ENCODE measurements at places on chromosomes 7 and 10.

GRCh38 chr10:114931072-114931679 lies 6.8 kb upstream of the TRUB1 start:
- DNase-seq = no peak

DNA sequence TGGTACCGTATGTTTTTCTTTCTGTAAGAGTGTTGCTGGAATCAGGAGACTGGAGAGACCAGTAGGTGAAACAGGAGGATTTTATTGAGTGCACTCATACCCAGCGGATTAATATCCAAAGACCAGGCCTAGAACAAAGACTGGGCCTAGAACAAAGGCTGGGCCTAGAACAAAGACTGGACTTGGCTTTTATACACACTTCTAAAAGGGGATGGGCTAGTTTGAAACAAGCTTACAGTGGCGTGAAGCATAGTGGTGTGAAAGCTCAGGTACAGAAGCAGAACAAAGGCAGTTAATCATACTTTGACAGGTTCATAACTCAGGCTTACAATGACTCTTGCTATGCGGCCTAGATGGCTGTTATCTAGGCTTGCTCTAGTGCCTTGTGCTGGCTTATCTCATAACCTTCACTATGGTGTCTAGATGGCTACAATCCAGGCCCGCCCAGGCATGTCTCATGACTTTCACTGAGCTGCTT lies 67.7 kb downstream of the TRIM24 start:
- no peak for DNase-seq

DNA sequence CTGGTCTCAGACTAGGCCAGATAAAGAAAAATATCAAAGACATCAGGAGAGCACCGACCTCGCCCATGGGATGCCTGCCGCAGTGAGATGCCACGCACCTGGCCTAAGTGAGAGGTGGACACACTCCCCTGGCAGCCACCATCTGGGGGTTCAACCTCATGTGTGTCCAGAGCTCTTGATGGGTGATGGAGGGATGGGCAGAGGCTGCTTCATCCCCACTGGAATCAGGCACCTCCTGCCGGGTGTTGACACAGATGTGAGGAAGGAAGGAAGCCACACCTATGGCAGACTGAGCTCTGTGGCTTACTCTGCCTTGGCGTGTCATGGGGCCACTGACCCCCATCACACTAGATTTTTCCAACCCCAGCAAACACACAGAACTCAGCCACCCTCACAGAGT lies 11.4 kb downstream of the ZNF488 start:
- DNase-seq = no peak

DNA sequence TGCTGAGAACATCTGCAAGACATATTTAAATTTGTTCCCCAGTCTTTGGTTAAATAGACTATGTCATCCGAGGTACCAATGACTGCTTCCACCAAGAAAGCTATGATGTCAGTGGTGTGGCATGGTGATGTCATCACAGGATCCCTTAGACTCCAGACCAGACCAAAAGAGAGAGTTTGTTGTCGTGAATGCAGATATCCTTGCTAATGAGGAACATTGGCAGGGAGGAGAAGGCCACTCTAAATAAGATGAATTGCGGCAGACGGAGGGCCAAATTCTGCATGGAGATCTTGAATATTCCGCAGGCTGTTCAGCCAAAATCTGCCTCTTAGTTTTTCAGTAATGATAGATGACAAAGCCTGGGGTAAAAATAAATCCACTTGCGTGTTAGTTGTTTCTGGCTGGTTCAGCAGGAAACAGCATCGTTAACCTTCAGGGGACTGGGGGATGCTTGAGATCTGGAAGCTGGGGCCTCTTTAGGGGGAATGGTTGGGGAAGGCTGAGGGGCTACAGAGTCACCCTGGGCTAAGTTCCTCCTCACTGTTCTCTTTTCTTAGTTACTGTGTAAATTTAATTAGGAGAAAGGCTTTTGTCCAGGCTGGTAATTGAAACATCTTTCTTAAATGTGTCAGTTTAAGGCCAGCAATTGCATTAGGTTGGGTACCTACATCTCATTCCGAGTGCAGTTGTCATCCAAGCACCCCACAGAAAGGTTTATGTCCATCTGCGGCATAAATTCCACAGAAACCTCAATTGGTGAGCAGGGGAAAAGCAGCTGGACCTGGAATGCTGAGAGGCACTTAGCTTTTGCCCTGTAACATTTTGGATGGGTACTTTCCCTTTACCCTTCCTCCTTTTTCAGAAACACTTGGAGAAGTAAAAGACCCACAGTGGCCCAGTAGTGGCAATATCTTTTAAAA lies 11.6 kb upstream of the CAMK1D start:
- DNase-seq = no peak

GRCh38 chr7:82429408-82429807 lies 14.2 kb downstream of the CACNA2D1 start:
- DNase-seq = no peak

DNA sequence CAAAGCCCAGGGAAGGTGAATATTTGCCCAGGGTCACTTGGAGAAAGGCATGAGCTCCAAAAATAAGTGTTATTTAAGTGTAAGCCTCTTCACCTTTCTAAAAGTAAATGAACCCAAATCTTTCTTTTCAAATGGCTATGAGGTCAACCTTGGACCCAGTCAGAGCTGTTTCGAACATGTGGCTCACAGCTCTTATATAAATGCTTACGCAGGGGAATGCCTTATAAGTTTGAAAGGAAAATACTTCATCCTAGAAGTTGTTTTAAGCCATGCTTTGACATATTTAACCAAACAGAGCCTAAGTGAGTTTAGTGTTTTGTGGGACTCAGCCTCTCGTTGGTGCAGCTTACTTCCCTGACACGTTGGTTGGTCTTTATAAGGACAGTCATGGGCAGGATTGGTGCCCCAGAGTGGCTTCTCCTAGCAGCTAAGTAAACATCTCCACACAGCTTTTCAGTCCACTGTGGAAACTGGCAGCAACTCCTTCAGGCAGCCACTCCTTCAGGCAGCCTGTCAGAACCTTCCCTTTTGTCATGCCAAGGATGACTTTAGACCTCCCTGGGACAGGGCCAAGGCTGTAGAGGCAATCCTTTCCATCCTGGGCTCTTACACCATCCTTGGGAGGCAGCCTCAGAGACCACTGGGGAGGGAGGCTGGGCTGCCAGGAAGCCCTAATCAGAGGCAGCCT lies 43.6 kb downstream of the MINDY4 start:
- DNase-seq = no peak

DNA sequence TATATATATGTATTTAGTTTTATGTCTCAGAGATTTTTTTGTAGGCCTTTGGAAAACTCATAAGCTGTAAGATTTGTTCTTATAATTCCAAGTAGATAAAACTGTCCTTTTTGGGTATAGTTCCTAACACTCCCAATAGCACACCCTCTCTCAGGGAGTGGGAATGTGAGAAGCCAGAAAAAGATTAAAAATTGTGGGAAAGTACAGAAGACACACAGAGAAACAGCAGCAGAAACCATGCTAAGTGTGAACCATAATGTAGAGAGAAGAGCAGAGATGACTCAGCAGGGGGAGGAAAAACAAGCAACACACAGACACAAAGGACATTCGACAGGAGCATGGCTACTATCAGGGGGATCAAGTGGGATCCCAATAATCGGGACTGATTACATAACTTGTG lies 401.6 kb downstream of the MAGI2 start:
- DNase-seq = no peak

GRCh38 chr10:69319841-69320316 lies 41.6 kb downstream of the HK1 start:
- DNase-seq = no peak

GRCh38 chr7:151080067-151080521 lies 515 bp downstream of the FASTK start:
- DNase-seq = no peak

- DNase-seq = no peak
Measured at GRCh38 chr7:47389923-47390630, 191.8 kb downstream of the TNS3 start.

- no peak for DNase-seq
Measured at GRCh38 chr7:29331163-29331562, 136.6 kb downstream of the CHN2 start.

DNA sequence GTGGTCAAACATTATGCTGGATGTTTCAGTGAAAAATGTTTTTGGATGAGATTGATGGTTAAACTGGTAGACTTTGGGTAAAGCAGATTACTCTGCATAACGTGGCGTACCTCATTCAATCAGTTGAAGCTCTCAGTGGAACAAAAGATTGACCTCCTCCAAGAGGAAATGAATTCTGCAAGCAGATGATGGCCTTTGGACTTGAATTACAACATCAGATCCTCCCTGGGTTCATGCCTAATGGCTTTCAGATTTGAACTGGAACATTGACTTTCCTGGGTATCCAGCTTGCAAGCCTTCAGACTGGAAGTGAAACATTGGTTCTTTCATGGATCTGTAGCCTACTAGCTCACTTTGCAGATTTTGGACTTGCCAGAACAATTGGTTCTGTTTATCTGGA lies 169.3 kb upstream of the MALRD1 start:
- no peak for DNase-seq

DNA sequence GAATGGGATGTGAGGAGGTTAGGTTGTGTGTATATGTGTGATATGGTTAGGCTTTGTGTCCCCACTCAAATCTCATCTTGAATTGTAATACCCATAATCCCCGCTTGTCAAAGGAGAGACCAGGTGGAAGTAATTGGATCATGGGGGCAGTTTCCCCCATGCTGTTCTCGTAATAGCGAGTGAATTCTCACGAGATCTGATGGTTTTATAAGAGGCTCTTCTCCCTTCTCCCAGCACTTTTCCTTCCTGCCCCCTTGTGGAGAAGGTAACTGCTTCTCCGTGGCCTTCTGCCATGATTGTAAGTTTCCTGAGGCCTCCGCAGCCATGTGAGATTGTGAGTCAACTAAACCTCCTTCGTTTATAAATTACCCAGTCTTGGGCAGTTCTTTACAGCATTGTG lies 47.3 kb downstream of the NPVF start:
- DNase-seq = no peak

- peak; percentile 52 for DNase-seq
Measured at GRCh38 chr10:12042409-12042796, 206 bp downstream of the UPF2 start.

- DNase-seq = no peak
Measured at GRCh38 chr7:143210541-143210940, 11.3 kb upstream of the TAS2R40 start.

GRCh38 chr10:89280508-89280907 lies 21.3 kb upstream of the IFIT2 start:
- no peak for DNase-seq

GRCh38 chr10:95315509-95315908 lies 24.7 kb upstream of the PDLIM1 start:
- no peak for DNase-seq

- no peak for DNase-seq
Measured at GRCh38 chr10:9009505-9009904, 955.0 kb downstream of the GATA3 start.

DNA sequence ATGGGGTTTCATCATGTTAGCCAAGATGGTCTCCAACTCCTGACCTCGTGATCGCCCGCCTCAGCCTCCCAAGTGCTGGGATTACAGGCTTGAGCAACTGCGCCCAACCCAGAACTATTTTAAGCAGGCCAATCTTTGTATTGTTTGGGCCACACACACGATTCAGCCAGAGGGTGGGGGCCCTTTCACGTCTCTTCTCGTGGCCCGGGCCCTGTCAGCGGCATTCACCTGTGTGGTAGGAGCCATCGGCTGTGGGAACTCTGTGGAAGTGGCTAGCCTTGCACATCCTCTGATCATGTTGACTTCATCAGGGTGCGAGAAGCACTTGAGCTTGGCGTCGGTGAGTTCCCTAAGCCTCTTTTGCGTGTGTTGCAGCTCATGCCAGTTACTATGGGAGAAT lies 16.9 kb downstream of the SUN1 start:
- no peak for DNase-seq

DNA sequence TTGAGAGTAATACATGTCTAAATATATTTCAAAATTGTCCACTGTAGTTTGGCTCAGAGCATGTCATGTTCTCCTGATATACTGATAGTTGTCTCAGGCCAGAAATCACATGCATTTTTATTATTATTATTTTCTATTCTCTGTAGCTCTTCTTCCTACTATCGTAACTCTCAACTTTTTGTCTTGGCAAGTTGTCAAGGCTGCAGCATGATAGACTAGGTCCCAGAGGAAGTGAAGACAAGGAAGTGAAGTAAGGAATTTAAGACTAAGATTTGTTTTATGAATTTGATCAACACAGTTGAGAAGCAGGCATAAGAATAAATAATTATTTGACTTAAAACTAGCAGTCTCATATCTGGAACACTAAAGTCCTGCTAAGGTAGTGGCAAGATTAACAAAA lies 369.5 kb downstream of the ABCA13 start:
- DNase-seq = no peak

DNA sequence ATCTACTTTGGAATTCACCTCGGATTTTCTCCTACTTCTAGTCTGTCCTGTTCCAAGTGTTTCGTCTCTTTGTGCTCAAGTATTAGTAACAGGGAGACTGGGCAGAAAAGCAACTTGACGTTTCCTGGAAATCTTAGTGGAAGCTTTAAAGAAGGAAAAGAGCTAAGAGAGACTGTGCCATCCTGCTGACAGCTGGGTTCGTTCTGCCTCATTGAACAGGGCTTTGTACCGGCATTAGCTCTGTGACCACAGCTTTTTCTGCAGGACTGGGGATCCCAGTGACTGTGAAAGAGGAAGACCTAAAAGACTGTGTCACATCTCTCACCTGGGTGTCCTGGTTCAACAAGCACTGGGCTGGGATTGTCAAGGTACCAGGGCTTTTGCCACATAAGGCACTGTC lies 70.8 kb upstream of the CDCA7L start:
- DNase-seq = no peak

GRCh38 chr7:149147072-149147751 lies at the start of gene ZNF398:
TSS of gene ZNF398 (plus strand) at chr7:149147453. CDS start at chr7:149147743, 290 bp downstream.
- peak; percentile 76 for DNase-seq

GRCh38 chr10:126499744-126500143 lies 111.5 kb upstream of the ADAM12 start:
- DNase-seq = no peak

- no peak for DNase-seq
Measured at GRCh38 chr10:122992031-122992585, 11.9 kb downstream of the PSTK start.

GRCh38 chr7:83178066-83178465 lies 15.4 kb upstream of the PCLO start:
- no peak for DNase-seq

GRCh38 chr10:85649461-85649860 lies 717.1 kb downstream of the GRID1 start:
- no peak for DNase-seq

DNA sequence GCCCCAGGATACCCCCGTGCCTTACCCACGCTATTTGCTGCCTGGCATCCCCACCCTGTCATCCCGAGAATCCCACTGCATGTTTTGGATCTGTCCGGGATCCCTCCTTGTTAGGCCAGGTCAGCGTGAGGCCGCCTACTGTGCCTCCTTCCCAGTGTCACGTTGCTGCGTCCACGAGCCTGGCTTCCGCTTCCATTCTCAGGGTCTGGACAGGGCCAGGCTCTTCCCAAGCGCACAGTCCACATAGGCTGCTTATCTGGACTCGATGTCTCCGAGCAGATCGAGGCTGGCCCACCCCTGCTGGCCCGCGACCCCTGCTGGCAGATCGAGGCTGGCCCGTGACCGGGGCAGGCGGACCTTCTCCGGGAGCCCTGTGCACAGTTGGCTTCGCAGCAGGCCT lies 27.1 kb downstream of the FOXK1 start:
- no peak for DNase-seq

All from stimulated activated CD8-positive, alpha-beta memory T cell treated with anti-CD3 and anti-CD28 coated beads, Interleukin-12 subunit alpha, Interleukin-12 subunit beta, amount 100 ng/mL, for 4 hours (primary cell).